ENCODE measurements at places on chromosomes 1 and 21. TPM values are rescaled to one million over a fixed set of nuclear protein-coding genes. Genes with fewer than 3 reads are reported as not detected.

GBP5 gene
- total RNA-seq: 1.0 TPM

CCDC185 gene
- total RNA-seq: not detected

NBPF19 gene
- total RNA-seq: 3.0 TPM

GUCA2A gene
- total RNA-seq: not detected

CR2 gene
- not detected for total RNA-seq

- H3K27me3 ChIP-seq: no peaks in the 10 kb centered on the region
- no peak for DNase-seq
- H3K36me3 ChIP-seq: no peaks in the 10 kb centered on the region
- H3K4me3 ChIP-seq: no peak overlapping the region
- no peak overlapping the region for H3K27ac ChIP-seq
Measured at GRCh38 chr1:93463960-93464359, 16.0 kb downstream of the FNBP1L start.

DNA sequence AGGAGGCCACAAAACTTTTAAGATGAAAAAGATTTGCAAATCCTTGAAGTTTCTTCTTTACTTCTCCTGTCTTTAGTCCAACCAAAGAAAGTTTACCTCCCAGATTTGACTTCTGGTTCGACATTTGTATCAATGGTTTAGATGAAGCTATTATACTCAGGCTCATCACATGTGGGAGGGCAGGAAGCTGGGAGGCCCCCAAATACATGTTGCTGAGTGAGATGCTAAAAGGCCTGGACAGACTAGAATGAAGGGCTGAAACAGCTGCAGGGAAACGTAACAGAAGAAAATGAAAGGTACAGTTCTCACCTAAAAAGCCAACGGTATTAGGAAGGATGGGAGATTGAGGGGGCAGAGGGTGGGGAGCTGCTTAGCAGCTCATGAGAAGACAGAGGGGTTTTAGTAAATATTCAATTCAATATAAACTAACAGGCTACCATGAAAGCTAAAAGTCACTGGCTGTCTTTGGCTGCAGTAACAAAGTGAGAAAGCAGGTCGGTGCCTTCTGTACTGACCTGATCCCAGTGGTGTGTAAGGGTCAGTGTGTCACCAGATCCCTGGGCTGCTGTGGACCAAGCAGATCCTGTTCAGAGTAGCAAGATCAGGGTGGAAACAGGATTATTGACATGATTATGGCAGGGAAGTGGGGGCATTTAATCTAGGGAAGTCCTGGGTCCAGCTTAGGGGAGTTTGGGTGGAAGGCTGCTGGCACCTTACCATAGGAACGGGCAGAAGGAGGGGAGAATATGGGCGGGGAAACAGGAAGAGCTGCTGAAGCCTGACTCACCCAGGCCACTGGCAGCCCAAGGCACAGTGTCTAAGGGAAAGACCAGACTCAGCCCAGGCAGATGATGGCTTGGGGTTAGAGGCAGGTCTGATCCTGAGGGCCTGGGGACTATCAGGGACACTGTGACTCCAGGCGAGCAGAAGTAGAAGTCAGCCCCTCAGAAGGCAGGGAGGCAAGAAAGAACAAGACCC is 60.4 kb downstream of the KCNN3 start:
- no peaks in the 10 kb centered on the region for H3K4me1 ChIP-seq
- no peak for DNase-seq
- H3K27ac ChIP-seq: peak overlapping the region; percentile 38

DNA sequence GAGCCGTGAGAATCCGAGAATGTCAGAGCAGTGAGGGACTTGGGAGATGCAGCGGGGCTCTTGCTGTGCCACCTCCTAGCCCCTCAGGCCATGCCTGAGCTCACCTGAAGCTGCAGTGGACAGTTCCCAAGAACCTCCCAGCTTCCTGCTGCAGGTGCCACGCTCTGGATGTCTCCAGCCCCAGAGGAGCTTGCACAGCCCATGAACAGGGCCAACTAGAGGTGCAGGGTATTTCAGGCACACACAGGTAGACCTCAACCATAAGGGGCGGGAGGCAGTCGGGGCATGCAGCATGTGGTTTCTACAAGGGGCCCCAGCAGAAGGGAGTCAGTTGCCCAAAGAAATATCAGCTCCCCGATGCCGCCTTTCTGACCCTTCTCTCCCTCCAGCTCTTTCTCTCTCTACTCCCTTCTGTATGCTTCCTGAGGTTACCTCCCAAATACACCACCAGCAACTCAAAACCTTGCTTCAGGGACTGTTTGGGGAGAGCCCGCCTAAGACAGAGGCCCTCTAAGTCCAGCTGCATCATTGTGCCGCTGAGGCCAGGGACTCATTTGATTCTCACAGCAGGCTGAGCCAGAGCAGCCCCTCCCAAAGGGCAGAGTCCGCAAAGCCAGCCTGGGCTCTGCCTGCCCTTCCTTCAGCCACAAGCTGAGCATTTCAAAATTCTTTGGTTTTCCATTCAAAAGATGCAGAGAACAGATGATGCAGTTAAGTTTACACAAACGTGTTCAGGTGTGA is 209.8 kb downstream of the MATN1 start:
- H3K4me1 ChIP-seq: no peaks in the 10 kb centered on the region
- H3K27me3 ChIP-seq: no peaks in the 10 kb centered on the region
- peak; percentile 47 for DNase-seq
- H3K27ac ChIP-seq: no peak overlapping the region

GRCh38 chr1:181117648-181118449 is 29.3 kb downstream of the IER5 start:
- no peak overlapping the region for H3K27ac ChIP-seq
- no peak for DNase-seq
- no peak overlapping the region for H3K4me3 ChIP-seq
- H3K27me3 ChIP-seq: no peaks in the 10 kb centered on the region
- no peaks in the 10 kb centered on the region for H3K4me1 ChIP-seq
- no peaks in the 10 kb centered on the region for H3K36me3 ChIP-seq

GRCh38 chr21:25578056-25578961 is 29.0 kb downstream of the MRPL39 start:
- H3K27ac ChIP-seq: no peak overlapping the region
- no peaks in the 10 kb centered on the region for H3K4me1 ChIP-seq
- DNase-seq: no peak
- no peak overlapping the region for H3K4me3 ChIP-seq

DNA sequence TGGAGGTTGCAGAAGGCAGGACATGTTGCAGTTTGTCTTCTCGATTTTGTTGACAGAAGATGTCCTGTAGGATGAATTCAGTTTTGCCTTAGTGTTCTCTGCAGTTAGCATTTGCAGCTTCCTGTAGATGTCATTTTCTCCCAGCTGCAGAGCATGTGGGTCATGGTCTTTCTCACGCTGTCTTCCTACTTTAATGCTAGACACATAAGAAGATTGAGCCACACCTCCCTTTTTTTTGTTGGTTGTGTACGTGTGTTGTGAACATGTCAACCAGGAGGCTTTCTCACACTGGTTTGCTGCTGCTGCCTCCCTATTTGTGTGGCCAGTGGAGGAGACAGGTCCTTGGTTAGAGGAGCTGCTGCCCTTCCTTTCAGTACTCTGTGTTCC is 110.7 kb downstream of the VPS13D start:
- no peaks in the 10 kb centered on the region for H3K4me1 ChIP-seq
- DNase-seq: no peak
- H3K36me3 ChIP-seq: peaks cover 18% of the 10 kb centered on the region
- no peak overlapping the region for H3K4me3 ChIP-seq

DNA sequence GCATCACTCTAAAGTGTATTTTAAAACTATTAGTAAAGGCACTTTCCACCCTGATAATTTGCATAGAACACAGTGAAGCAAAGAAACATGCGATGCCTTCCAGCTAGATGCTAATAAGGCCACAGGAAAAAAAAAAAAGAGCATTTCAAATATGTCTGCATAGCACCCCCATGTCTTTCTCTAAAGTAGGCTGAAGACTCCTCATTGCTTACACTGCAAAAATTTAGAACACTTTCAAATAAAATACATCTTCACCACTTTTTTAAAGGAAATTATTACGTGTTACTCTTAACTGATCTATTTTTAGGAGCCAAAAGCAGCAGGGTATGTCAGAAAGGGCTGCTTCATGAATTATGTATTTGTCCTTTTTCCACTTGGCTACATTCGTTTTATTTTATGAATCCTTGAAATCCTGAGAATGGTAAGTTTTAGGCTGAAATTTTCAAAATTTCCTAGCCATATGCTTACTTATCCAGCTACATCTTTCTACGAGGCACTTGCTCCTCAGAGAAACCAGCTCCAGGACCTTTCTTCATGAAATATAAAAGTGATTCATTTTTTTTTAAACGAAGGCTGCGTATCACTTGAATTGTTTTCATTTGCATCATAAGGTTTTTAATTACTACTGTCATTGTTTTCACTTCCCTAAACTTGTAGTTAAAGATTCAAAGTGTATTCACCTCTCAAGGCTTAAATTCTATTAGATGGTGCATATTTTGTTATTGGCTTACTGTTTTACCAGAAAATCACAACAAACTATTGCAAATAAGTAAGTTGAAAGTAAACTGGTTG is 513.0 kb downstream of the PTPRC start:
- no peak overlapping the region for H3K4me3 ChIP-seq
- H3K27ac ChIP-seq: no peak overlapping the region
- no peaks in the 10 kb centered on the region for H3K27me3 ChIP-seq
- no peaks in the 10 kb centered on the region for H3K36me3 ChIP-seq
- DNase-seq: no peak

GRCh38 chr1:82045221-82045620 is 244.5 kb downstream of the ADGRL2 start:
- H3K27me3 ChIP-seq: no peaks in the 10 kb centered on the region
- H3K36me3 ChIP-seq: no peaks in the 10 kb centered on the region
- no peaks in the 10 kb centered on the region for H3K4me1 ChIP-seq
- H3K27ac ChIP-seq: no peak overlapping the region
- no peak for DNase-seq
- no peak overlapping the region for H3K4me3 ChIP-seq

DNA sequence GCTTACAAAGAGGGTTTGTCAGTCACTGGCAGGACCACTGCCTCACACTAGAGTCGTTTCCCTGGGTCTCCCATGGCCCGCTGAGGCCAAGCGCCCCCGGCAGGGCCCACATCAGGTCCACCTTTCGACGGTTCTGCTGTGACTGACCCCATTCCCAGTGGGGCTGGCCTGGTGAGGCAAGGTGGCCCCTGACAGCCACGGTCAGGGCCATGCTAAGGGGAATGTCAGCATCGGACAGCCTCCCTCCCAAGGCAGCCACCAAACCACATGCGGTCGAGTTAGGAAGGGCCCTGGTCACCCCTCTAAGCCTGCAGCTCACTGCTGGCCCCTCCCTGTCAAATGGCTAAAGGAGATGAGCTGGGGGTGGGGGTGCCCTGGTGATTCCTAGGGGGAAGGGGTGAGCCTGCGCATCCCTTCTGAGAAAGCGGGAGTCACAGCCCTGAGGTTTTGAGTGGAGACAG is 2.9 kb upstream of the KIF17 start:
- no peak overlapping the region for H3K4me3 ChIP-seq
- no peak for DNase-seq
- H3K27ac ChIP-seq: no peak overlapping the region
- H3K36me3 ChIP-seq: no peaks in the 10 kb centered on the region
- H3K4me1 ChIP-seq: no peaks in the 10 kb centered on the region
- no peaks in the 10 kb centered on the region for H3K27me3 ChIP-seq

GRCh38 chr1:108897865-108898720 is 21.3 kb downstream of the GPSM2 start:
- H3K27me3 ChIP-seq: no peaks in the 10 kb centered on the region
- DNase-seq: no peak
- peaks cover 5% of the 10 kb centered on the region for H3K4me1 ChIP-seq
- no peak overlapping the region for H3K27ac ChIP-seq
- no peaks in the 10 kb centered on the region for H3K36me3 ChIP-seq

DNA sequence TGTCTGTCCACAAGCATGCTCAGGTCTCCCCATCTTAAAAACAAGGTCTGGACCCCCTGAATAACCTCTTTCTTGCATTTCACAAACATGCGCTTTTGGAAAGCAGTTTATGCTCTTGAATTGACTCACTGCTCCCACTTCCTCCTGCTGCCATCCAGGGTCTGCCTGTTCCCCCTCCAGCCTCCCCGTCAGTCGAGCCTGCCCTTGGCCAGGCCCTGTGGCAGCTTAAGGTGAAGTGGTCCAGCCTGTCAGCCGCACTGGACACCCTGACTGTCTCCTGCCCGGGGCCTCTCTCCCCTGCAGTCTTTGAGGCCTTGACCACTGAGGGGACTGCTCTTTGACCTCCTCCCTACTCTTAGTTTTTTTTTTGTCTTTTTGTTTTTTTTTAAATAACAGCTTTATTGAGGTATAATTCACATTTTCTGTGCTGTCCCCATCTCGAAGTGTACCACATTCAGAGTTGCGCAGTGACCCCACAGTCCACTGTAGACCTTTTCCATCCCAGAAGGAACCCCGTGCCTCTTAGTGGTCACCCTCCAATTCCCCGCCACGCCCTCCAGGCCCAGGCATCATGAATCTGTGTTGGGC is 18.3 kb downstream of the GPR137B start:
- H3K4me1 ChIP-seq: no peaks in the 10 kb centered on the region
- DNase-seq: no peak
- H3K4me3 ChIP-seq: no peak overlapping the region
- H3K27me3 ChIP-seq: no peaks in the 10 kb centered on the region
- no peak overlapping the region for H3K27ac ChIP-seq
- no peaks in the 10 kb centered on the region for H3K36me3 ChIP-seq
